ENCODE measurements at places on chromosomes 6 and 20.

DNA sequence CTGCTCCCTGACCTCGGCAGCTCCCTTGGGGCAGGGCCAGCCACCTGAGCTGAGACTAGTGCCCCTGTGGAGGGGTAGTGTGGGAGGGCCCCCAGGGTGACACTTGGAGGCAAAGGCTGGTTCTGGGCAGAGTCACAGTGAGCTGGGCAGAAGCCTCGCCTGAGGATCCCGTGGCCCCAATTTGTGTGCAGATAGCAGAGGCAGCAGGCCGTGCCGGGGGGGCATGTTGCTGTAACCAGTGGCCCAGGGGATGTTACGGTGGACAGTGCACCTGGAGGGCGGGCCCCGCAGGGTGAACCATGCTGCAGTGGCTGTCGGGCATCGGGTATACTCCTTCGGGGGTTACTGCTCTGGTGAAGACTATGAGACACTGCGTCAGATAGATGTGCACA lies 2.9 kb downstream of the KLHDC3 start:
- no peak for DNase-seq

GRCh38 chr6:16277101-16277981 lies 39.0 kb downstream of the GMPR start:
- no peak for DNase-seq

DNA sequence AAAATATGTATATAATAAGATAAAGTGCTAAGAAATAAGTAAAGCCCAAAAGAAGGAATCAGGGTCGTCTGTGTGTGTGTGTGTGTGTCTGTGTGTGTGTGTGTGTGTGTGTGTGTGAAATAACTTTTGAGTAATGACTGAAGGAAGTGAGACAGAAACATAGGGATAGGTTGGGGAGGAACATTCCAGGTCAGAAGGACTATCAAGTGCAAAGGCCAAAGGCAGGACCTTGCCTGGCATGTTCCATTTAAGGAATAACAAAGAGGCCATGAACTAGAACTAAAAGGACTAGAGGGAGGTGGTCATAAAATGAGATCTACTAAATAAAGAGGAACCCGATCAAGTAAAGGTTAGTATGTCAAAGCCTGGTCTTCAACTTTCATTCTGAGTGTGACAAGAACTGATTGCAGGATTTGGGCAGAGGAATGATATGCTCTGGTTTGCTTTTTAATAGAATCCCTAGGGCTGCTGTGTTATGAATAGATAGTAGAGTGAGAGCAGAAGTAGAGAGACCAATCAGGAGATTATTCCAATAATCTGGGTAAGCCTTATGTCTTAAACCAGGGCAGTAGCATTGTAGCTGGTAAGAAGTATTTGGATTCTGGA lies 6.9 kb downstream of the ENPP3 start:
- no peak for DNase-seq

DNA sequence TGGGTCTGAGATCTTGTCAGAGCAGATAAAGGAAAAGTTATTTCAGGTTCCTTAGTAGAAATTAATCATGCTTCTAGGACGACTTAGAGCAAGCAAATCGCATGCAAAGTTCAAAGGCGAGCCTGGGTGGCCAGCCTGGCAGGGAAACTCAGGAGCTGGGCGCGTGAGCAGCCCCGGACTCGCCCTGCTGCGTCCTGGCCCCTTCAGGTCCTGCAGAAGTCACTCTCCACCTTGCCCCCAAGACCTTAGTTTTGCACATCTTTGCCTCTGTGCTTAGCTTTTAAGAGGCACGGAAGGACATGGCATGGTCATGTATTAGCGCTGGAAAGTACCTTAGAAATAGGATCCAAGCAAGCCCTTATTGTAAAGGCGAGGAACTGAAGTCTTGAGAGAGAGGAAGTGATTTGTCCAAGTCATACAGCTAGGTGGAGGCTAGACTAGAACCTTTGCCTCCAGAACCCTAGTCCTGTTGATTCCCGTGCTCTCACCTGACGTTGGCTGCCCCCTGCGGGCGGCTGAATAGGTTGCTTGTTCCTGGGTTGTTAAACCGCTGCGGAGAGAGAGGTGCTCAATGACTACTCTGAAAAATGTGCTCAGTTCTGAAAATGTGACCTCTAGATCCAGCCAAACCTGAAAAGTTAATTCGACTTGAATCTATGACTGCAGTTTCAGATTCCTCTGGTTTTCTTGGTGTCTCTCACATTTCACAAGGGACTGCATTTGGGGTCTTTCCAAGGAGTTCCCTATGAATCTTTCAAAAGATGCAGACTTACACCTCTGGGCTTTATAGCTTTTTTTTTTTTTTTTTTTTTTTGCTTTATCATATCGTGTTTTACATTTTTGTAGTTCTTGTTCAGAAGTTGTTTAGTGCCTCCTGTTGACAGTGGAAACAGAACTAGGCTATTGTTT lies 2.7 kb downstream of the MYB start:
- DNase-seq = no peak

DNA sequence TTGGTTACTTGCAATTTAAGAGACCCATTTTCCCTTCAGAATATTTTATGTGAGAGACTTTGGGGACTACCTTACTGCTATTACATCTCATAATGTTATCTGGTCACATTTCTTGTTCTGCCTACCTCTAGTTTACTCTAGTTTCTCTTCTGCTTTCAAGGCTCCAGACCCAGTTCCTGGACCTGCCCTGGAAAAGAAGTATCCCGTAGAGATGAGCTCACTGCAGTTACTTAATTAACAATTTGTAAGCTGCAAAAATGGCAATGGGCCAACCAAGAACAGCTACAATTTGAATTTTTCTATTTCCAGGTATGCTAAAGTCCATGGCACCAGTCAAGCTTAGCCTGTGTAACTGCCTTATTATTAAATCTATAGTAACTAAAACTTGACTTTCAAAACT lies 25.0 kb downstream of the TAB2 start:
- DNase-seq = no peak

GRCh38 chr20:23061734-23062561 lies 12.5 kb upstream of the THBD start:
- DNase-seq = no peak

DNA sequence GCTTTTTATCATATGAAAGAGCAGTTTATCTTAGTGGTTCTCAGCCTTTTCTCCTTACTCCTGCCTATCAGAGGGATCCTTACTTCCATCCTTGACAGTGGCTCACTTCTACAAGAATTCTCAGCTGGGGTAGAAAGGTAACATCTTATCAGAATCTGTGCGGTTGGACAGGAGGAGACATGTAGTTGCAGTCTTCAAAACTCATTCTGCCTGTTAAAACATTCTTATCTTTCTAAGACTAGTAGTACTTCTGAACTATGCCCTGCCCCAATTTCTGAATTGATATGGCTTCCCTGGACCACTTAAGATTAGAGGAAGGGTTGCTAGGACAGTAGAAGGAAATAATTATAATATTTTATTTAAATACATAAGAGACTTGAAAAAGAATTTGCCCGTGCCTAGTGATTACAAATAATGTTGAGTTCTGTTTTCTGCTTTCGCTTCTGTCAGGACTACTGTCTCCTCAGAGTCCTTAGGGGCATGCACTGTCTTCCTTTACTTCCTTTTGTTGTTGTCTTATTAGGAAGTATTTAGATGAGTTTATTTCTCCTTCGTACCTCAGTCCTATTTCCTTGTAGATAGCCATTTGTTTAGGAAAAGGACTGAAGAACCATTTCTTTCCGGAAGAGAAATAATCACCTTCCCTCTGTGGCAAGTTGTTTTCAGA lies 24.9 kb downstream of the BLTP3A start:
- no peak for DNase-seq

DNA sequence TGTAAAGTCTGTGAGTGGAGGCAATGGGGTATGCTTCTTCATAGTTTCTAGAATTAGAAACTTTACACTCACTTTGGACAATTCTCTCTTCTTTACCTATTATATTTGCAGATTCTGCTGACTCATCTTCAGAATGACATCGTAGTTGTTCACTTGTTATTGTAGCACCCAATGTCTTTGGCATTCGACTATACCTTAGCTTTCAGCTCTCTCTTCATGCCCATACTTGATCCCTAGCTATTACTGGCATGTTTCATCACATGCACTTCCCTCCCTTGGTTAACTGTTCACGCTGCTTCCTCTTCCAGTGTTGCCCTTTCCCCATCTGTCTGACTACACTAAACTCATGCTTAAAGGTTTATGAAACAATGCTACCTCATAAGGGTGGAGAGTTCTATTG lies 298.1 kb upstream of the TCF21 start:
- DNase-seq = no peak

DNA sequence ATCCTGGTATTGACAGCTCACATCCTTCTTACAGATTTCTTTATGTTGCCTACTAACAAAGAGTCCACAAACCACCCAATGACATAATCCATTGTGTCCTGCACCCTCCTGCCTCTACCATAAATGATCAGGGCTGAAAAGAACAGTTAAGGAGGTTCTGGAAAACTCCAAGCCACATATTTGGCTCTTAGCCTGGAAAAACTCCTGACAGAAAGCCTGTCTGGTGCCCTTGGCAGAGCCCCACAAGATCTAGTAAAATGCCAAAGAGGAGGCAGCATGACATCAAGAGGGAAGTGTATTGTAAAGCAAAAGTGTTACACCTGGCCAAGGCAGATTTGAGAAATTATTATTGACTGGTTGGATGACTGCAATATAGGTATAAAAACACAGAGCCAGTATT lies 126.4 kb upstream of the VGLL2 start:
- no peak for DNase-seq
